ENCODE measurements at places on chromosomes 2 and 18.
A peak's percentile ranks its signal among the peaks of the same experiment; 100 is the strongest.

DNA sequence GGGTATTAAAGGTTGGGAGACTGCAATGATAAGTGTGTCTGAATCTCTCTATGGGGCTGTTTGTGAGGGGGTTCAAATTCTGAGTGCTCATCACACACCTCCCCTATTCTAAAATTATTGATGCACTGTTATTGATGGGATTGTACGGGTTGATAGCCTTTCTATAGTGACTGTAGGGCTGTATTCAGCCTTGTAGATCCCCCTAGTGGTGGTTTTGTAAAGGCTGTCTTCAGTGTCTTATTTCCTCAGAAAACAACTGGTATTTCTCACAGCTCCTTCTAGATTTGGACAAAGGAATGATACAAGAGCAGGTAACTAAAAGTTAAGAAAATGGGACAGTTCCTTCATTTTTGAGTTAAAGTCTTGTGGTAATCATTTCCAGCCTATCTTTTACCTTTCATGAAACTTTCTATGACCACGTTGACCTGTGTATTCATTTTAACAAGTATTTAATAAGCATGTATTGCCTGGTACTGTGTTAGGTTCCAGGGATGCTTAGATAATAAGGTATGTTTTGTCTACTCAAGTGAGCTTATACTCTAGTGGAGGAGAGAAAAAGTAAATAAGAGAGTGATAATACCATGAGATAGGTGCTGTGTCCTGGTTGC is 21.2 kb downstream of the SMAD4 start:
- DNase-seq, result no peak

DNA sequence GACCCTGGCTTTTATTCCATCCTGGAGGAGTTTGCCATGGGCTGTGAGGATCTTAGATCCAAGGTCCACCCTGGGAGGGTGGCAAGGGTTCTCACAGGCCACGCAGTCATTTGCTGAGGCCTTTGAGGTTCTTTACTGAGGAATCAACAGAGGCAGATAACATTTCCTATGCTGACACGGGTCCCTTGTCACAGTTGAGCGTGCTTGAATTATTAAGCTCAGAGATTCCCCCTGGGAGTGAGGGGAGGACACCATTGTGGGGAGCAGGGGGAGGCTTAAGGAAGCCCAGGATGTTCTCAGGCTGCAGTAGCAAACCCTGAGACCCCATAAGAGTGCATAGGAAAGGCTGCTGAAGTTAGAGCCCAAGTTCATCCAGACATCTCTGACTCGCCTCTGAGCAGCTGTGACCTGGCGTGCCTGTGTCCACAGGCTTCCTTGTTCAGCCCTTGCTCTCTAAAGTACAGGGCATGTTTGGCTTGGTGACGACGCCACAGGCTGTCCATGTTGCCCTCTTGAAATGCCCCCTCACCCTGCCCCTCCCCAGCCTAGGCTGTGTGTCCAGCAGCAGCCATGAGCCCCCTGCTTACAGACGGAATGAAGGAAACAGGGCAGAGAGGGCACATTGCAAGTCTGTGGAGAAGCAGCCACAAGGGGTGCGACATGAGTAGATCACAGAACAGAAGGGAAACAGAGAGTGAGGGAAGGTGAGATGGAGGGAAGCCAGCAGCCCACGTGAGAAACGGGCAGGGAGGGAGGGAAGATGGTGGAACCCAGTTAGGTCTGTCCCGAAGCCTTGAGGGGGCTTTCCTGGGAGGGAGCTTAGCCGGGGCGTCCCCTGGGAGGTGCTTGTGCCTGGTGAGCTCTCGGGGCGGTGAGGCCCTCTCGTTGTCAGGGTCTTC is 34.0 kb downstream of the NAPG start:
- DNase-seq, result no peak

DNA sequence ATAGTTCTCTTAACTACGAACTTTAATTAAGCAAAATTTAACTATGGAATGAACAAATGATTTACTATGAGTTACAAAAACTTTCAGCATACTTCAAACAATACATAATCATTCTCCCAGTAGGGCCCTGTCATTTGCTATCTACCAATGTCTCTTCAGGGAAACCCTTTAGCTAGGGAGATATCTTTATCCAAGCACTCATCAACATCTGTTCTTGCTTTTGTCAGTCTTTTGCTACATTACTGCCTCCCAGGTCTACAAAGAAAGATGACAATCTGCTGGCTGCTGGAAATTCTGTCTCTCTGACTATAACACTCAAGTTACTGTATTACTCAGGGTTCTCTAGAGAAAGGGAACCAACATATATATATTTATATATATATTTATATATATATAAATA is 1626.3 kb upstream of the CELF4 start:
- DNase-seq, result no peak

DNA sequence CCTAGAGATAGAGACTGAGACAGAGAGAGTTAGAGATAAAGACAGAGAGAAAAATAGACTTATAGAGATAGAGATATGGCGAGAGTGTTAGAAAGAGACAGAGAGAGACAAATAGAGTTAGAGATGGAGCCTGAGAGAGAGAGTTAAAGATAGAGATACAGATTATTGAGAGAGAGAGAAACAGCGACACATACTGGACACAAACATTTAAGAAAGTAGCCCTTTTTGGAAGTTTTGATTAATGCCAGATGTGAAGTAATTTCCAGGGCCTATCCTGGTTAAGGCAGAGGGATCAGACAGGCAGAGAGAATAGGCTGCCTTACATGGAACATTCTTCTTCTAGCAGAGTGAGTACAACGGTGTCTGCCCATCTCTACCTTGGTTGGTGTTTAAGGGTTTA is 311.6 kb upstream of the CDH7 start:
- no peak for DNase-seq

GRCh38 chr2:119517433-119517832 is 6.8 kb downstream of the SCTR start:
- peak; percentile 11 for DNase-seq

- no peak for DNase-seq
Observed at GRCh38 chr2:71798266-71799012, 345.1 kb downstream of the DYSF start.

GRCh38 chr18:49858309-49859020 is 45.1 kb upstream of the ACAA2 start:
- DNase-seq, result peak; percentile 22

DNA sequence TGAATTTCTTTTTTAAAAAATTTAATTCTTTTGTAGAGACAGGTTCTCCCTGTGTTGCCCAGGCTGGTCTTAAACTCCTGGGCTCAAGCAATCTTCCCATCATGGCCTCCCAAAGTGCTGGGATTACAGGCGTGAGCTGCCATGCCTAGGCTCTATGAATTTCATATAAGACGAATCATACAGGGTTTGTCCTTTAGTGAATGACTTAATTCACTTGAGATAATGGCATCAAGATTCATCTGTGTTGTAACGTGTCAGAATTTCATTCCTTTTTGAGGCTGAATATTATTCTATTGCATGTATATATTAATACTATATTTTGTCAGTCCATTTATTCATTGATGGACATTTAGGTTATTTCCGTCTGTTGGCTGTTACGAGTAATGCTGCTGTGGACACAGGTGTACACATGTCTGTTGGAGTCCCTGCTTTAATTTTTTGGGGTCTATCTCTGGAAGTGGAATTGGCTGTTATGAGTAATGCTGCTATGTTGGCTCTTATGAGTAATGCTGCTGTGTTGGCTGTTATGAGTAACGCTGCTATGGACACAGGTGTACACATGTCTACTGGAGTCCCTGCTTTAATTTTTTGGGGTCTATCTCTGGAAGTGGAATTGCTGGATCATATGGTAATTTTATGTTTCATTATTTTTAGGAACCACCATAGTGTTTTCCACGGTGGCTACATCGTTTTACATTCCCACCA is 210.6 kb downstream of the CAMKMT start:
- no peak for DNase-seq

DNA sequence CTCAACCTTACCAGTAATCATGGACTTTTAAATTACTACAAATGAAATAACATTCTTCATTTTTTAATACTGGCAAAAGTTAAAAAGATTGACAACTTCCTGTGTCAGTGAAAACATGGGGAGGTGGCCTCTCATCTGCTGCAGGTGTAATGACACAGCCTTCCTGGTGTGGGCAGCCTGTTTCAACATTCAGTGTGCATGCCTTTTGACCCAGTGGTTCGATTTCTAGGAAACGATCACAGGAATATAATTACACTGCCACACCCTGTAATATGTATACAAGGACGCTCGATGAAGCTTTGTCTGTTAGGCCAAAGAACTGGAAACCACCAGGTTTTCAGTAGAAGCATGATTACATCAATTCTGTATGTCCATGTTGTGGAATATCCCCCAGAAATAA is 68.7 kb downstream of the MTHFD2 start:
- peak; percentile 14 for DNase-seq

GRCh38 chr2:74736589-74736988 is 82.5 kb downstream of the SEMA4F start:
- no peak for DNase-seq

GRCh38 chr2:173568054-173568453 is 213.4 kb downstream of the CDCA7 start:
- no peak for DNase-seq

DNA sequence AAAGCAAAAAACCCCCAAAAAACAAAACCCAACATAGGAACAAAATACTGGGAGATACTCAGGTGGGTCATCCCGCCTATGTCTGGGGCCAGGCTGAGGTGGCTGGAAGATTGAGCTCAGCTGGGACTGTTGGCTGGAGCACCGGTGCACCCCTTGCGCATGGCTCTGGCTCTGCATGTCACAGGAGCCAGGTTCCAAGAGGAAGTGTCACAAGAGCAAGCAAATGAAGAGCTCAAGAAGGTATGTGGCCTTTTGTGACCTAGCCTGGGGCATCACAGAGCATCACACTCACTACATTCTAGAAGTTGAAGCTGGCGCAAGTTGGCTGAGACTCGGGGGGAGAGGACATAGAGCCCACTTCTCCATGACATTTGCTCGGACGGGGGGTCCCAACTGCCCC is 40.6 kb downstream of the PDCL3 start:
- DNase-seq, result no peak

DNA sequence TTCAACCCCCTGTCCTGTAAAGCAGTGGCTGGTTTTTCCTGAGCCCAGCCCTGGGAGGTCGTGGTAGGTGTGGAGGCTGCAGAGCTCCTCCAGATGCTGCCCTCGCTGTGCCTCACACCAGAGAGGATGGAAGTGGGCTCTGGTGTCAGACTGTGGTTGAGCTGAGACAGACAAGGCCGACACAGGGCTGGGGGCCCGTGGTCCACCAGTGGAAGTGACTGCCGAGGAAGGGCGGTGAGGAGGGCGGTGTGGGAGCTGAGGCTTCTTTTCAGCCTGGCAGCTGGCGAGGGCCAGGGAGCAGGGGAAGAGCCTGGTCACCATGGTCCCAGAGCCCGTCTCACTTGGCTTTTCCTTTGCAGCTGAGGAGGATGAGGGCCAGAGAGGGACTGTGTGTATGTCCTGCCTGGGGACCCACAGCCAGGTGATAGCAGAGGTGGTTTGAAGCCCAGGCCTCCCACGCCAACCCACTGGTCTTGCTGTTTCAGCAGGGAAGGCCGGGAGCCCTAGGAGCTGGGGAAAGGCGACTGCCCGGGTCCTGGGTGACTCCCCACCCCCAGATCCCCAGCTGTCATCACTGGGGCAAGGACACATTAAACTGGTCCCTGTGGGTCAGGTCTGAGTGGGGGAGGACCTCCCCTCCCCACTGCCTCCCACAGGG is 8.5 kb downstream of the SFTPB start:
- no peak for DNase-seq

- DNase-seq, result no peak
Observed at GRCh38 chr2:151973901-151974199, 125.0 kb downstream of the CACNB4 start.

GRCh38 chr18:77254711-77255405 is 5.2 kb downstream of the GALR1 start:
- no peak for DNase-seq

GRCh38 chr2:240159251-240159839 is 18.9 kb upstream of the OTOS start:
- no peak for DNase-seq

DNA sequence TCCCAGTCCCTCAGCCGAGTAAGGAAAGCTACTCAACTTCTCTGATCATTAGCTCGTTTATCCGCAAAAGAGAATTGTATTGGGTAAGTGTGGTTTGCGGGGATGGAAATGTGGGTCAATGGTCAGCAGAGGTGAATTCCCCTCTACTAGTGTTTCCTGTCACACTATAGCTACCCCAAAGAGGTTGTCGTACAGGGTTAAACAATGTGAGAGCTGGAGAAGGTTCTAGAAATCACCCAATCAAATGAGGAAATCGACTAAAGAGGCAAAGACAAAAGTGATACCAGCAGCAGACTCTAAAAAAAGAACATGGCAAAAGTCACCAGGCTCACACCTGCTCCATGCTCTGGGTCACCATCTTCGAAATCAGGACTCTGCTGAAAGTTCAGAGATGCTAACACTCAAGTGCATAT is 144.7 kb upstream of the ITGA4 start:
- DNase-seq, result no peak

GRCh38 chr18:78448106-78448505 is 531.5 kb upstream of the SALL3 start:
- no peak for DNase-seq

GRCh38 chr2:211751848-211752247 is 786.8 kb downstream of the ERBB4 start:
- no peak for DNase-seq

DNA sequence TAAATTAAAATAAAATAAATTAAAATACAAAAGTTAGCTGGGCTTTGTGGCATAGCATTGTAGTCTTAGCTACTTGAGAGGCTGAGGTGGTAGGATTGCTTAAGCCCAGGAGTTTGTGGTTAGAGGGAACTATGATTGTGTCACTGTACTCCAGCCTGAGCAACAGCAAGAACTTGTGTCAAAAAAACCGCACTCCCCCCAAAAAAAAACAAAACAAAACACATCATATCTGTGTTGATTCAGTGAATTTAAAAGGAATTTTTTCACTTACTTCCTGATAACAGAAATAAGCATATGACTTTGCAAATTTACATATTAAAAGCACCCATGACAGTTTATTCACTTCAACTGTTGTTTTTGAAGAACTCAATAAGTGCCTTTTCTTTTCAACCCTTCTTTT is 68.1 kb upstream of the PELI1 start:
- no peak for DNase-seq

- no peak for DNase-seq
Observed at GRCh38 chr2:45004562-45005191, 4.6 kb downstream of the SIX2 start.

DNA sequence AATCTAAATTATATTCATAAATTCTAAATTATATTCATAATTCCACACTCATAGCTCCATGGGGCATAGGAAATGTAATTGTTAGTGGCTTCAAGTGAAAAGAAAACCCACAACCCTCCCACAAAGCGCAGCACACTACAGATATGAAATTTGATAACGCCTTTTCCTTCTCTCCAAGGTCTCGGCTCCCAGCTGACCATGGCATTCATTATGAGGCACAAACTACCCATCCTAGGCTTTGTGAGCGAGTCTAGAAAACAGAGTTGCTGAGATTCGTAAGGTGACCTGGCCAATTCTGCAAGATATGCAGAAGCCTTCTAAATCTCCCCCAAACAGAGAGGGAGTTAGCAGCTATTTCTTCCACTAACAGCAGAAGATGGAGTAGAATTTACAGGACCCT is 5.4 kb downstream of the NPPC start:
- DNase-seq, result no peak

- DNase-seq, result no peak
Observed at GRCh38 chr18:45127405-45127804, 446.7 kb downstream of the SETBP1 start.
